ENCODE measurements at places on chromosomes 11 and 22.

GRCh38 chr11:69950120-69950519 is 128.0 kb upstream of the ANO1 start:
- no peak for DNase-seq

- no peak for DNase-seq
These were observed 6.5 kb downstream of the POU2AF1 start for GRCh38 chr11:111372538-111372937.

GRCh38 chr22:42716221-42716620 is 4.4 kb downstream of the A4GALT start:
- no peak for DNase-seq

- DNase-seq = no peak
These were observed 910 bp downstream of the CLTCL1 start for GRCh38 chr22:19290400-19291217.

DNA sequence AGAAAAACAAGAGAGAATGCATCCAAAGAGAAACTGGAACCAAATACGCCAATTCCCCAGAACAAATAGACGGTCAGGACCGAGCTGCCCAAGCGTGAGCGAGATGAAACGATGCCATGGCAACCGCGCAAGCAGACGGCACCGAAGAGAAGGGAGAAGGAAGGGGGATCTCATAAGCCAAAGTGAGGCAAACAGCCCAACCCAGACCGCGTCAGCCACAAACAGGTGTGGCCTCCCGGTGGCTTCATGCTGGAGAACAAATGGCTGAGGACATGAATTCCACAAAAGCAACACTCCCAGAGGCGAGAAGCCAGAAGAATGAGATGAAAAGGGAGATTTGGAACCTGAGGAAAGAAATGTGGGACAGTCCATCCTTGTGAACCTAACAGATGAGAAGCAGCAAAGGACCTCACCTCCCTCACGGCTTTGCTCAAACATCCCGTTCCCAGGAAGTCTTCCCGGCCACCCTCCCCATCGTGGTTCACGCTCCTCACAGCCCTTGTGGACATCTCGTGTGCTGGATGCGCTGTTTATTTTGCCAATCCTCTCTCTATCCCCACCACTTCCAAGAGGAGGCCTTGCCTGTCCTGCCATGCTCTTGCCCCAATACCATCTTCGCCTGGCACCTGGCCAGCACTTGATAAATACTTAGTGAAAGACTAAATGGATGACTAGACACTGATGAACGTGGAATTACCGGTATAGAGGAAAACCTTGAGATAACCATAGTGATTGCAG is 89.1 kb upstream of the RTL6 start:
- DNase-seq = no peak

GRCh38 chr22:47190276-47190956 is 428.0 kb downstream of the TBC1D22A start:
- DNase-seq = no peak

- DNase-seq = no peak
These were observed 1.1 kb downstream of the NLRP6 start for GRCh38 chr11:279040-279965.

DNA sequence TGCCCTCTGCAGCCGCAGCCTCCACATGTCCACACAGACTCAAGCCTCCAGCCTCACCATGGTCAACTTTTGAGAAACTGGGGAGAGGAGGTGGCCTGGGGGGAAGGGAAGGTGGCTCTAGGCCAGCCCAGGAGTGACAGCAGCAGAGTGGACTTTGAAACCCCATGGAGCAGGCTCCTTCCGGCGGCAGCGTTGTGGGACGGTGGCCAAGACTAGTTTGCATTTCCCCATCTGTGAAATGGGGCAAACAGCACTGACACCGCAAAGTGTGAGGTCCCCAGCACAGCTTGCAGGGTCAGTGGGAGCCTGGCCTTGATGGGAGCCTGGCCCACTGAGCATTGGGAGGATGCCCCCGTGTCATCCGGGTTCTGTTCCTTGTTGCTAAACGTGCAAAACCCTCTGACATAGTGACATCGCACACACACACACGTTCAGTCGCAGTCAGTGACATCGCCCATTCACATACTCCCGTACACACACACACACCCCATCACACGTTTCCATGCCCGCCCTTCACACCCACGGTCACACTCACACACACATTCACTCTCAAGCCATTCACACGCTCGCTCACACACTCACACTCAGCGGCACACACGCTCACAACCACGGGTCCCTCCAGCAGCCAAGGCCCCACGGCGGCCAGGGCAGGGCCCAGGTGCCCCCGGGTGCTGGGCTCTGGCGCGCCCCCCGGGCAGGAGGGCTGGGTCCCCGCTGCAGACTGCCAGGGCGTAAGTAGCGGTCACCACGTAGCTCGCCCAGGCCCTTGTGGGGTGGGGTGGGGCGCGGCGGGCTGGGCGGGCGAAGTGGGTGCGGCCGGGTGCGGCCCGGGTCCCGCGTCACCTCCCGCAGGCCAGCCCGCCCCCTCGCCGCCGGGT is 585 bp downstream of the CYB5R3 start:
- DNase-seq = no peak

- DNase-seq = no peak
These were observed 46.0 kb downstream of the FBXO7 start for GRCh38 chr22:32520612-32521011.

- DNase-seq = no peak
These were observed 451.3 kb downstream of the METTL15 start for GRCh38 chr11:28559492-28559891.

GRCh38 chr22:44030051-44030701 is 6.1 kb downstream of the PARVB start:
- no peak for DNase-seq

GRCh38 chr11:43555816-43556611 is 124.5 kb upstream of the HSD17B12 start:
- DNase-seq = no peak

All from activated T-helper 1 cell treated with Interleukin-2 at 50 U/mL for 16 hours (primary cell).